ENCODE measurements at places on chromosomes 13 and 19.
A peak's percentile ranks its signal among the peaks of the same experiment; 100 is the strongest.

DNA sequence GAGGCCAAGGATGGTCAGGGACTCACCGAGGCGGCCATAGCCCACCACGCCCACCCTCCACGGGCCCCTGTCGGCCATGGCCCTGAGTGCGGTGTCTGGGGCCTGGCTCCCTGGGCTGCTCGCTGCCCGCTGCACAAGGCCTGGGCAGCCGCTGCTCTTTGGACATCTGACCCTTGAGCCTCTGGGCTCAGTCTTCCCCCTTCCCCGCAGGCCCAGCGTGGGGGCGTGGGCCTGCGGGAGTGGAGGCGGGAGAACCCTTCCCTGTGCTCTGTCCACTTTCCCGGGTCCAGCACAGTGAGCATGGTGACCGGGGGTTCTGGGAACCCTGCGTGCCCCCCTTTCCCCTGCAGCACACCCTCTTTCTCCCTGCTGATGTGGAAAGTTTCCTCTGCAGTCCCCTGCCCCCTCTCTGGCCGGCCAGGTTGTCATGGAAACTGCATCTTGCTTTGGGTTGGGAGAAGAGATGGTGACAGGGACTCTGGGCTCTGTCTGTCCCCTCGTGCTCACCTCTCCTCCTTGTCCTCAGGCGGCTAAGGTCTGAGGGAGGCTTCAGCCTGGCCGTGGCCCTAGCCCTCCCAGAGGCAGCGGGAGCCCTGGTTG lies at the start of gene ASPDH:
Gene ASPDH, minus strand, starts transcription at position 168 of the 600 bp plus-strand sequence. Its CDS starts 90 bp downstream, at position 78.
- DNase-seq: no peak

DNA sequence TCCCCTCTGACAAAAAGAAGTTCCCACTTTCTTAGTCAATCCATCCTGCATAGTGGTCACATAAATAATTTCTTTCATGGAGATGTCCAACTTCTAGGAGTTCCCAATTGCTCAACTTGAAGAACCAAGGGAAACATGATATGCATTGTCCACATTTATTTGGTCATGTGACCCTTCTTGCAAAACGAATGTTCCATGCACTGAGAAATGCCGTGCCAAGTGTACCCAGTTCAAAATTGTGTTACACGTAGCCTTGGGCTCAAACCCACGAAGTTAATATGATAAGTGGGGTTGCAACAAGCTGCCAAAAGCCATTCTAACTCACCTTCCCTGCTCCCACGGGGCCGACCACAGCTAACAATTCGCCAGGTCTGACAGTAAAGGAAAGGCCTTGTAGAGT lies 113.1 kb downstream of the ABCC4 start:
- DNase-seq: no peak

- no peak for DNase-seq
Measured at GRCh38 chr13:114061744-114062143, 70.7 kb downstream of the RASA3 start.

GRCh38 chr19:44789943-44790483 lies 12.3 kb downstream of the CBLC start:
- no peak for DNase-seq

DNA sequence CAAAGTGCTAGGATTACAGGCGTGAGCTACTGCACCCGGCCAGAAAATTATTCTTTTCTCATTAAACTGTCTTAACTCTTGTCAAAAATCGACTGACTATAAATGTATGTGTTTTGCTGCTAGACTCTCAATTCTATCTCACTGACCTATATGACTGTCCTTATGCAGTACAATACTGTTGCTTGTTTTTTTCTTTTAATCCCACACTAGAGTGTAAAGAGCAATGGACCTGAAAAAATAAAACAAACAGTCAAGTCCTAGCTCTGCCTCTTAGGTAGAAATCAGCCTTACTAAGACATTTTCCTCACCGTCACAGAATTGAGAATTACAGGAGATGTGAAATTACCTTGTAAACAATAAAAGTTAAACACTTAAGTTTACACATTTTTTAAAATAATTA lies 35.1 kb downstream of the INTS6 start:
- DNase-seq: no peak

GRCh38 chr13:111042661-111043226 lies 72.4 kb upstream of the ARHGEF7 start:
- no peak for DNase-seq

DNA sequence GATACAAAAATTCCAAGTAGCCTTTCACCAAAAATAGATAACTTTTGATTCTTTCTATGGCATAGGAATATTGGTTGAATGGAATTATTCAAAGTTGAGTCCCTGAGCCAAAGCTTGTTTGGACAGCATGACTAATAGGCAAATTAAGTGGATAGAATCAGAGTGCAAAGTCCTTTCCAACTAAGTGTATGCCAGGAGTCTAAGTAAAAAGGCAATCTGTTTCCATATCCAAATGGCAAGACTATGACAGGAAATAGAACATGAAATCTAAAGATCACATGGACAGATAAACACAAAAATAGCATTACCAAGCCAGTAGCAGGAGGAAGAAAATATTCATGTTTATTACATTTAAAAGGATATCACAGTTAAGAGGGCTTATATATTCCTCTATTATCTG lies 804.6 kb downstream of the SLITRK6 start:
- no peak for DNase-seq

DNA sequence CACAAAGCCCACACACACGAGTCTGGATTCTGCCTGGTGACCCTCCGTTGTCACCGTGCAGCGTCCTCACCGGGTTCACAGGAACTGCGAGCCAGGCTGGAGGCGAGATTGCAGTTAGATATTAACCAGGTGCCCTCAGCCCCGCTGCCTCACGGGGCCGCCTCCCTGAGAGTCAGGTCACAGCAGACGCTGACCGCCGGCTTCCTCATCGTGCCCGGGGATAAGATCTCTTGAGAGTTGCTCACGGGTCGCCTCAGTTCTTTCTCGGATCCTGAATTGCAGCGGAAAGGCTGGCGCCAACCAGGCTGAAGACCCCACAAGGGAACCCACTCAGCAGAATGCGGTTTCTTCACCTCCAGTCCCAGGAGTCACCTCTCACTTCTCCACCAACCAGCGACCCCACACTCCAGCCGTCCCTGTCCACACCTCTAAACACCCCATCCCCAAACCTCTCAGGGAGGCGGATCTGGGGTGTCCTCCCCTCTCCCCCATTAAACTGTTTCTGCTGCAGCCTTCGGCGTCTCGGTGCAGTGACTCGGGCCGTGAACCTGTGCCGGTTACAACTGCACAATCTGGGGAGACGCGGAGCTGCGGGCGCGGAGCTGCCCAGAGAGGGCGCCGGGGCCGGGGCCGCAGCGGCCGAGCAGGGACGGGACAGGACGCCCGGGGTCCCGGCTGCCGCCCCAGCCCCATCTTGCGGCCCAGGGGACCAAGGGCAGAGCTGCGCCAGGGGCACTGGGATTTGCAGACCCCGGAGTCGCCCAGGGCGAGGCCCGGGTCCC lies 591 bp downstream of the ZNF823 start:
- peak; percentile 75 for DNase-seq

DNA sequence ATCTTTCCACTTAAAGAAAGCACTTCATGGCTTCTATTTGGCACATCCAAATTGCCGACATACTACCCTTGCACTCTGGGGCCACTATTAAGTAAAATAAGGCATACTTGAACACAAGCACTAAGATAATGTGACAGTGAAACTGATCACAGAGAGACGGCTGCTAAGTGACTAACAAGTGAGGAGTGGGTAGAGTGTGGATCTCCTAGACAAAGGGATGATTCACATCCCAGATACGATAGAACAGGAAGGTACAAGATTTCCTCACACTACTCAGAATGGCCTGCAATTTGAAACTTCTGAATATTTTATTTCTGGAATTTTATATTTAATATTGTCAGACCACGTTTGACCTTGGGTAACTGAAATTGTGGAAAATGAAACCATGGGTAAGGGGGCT lies 1721.8 kb upstream of the SPRY2 start:
- no peak for DNase-seq

DNA sequence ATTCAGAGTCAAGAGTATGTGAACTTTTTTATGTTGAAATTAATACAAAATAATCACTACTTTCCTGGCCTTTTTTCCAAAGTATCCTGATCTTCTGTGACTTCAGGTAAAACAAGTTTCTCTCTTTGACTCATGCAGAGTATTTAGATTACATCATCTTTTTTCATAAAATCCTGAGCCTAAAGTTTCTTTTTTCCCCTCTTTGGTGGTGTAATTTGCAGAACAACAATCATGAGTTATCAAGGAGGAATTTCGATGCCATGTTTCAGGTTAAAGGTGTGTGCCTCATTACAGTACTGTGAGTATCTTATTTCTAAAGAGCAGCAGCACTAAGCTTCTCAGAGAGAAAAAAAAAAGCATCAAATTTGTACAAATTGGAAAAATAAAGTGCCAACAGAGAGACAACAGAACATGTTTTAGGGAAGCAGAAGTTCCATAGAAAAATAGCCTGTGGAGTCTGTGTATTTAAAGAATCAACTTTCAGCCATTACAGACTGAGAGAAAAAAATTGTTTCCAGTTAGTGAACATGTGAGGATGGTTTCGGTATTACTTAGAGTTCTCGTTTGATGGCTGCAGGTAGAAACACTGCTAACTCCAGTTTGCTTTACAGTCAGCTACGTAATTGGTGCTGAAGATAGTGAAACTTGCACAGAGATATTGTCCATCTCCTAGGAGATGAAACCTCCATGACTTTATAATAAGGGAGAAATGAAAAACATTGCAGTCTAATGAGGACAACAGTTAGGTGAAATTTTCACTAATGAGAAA lies 78.1 kb upstream of the PCDH9 start:
- no peak for DNase-seq

DNA sequence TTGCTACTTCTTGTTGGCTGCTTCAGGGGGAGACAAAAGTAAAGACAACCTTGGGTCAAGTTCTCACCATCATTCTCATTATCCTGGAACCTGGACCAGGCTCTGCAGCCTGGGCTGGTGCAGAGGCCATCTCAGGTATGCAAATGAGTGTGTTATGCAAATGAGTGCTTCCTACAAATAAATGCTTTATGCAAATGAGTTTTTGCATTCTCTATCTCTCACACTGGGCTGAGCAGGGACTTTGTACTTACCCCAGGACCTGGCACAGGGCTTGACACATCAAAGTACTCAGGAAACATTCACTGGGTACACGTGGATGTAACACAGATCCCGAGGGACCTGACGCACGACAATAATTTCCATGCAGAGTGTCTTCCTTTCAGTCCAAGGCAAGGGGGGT lies 103.0 kb downstream of the DNAJC15 start:
- DNase-seq: no peak

DNA sequence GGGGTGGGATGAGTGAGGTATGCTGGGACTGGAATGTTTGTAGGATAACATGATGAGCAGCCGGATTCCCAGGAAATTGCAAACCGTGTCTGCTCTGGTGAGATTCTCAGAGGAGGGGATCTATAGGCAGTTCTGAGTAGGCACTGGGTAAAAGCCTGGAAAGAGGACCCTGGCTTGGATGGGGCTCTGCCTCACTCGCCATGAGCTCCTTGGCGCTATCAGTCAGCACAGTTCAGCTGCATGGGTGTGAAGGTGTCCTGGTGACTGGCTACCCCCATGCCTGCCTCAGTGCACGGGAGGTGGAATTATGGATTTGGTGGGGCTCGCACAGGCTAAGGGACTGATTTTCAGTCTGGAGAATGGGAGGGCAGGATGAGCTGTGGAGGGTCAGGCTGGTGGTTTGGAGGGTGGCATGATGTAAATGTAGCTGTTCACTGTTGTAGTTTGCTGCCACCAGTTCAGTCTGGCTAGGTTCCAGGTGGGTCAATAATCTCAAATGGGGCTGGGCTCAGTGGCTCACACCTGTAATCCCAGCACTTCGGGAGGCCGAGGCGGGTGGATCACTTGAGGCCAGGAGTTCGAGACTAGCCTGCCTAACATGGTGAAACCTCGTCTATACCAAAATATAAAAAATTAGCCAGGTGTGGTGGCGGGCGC lies 9.2 kb upstream of the ZNF627 start:
- peak; percentile 81 for DNase-seq

GRCh38 chr13:26977541-26977940 lies 194.1 kb downstream of the USP12 start:
- no peak for DNase-seq

DNA sequence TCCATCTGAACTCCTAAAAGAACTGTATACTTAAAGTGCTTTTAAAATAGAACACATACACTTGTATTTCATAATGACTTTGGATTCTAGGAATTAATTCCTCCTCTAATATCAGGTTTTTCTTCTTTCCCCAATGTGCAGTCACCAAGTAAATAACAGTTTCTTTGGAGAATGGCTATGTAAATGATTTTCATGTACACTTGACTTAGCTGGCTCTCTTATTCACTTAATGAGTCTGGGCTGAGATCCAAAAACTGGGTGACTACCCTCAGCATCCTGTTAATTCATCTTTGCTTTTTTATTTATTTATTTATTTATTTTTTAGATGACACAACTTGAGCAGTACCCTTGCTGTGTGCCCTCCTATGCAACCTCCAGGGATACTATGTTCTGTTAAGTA lies 1003.7 kb downstream of the SLITRK1 start:
- peak; percentile 97 for DNase-seq

DNA sequence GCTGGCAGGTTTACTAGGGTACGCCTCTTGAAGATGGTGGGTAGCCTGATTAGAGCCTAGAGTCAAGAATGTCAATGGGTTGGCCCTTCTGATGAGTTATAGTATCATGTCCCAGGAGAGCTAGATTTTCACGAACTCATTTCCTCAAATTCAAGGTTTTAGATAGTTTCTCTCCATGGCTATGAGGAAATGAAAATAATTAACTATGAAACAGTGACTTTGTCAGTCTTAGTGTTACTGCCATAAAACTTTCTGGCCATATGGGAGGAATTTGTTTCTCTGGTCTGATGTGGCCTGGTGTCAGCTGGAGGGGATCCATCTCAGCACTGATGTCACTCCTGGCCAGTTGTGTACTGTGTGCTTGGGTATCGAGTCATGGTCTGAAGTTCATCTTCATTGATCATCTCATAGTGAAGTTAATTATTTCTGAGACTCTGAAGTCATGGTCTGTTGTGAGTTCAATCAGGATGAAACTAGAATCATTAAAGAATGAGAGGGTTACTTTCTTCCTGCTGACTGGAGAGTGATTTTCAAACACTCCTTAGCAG lies 49.4 kb upstream of the TNFSF11 start:
- no peak for DNase-seq

GRCh38 chr13:78045916-78046315 lies 127.3 kb upstream of the EDNRB start:
- DNase-seq: no peak

- DNase-seq: no peak
Measured at GRCh38 chr13:74024856-74025255, 109.3 kb downstream of the KLF12 start.
